ENCODE measurements at places on chromosomes 4 and X. TPM values are rescaled to one million over a fixed set of nuclear protein-coding genes. Genes with fewer than 3 reads are reported as not detected.

HS3ST1 gene
- 0.51 TPM for total RNA-seq

SOWAHD gene
- 0.21 TPM for total RNA-seq

ADH1C gene
- not detected for total RNA-seq

DIPK2B gene
- not detected for total RNA-seq

C4orf33 gene
- total RNA-seq, result 7.2 TPM
